Astrocyte of the spinal cord (primary cell): ENCODE measurements at places on chromosomes 6 and 20.

DNA sequence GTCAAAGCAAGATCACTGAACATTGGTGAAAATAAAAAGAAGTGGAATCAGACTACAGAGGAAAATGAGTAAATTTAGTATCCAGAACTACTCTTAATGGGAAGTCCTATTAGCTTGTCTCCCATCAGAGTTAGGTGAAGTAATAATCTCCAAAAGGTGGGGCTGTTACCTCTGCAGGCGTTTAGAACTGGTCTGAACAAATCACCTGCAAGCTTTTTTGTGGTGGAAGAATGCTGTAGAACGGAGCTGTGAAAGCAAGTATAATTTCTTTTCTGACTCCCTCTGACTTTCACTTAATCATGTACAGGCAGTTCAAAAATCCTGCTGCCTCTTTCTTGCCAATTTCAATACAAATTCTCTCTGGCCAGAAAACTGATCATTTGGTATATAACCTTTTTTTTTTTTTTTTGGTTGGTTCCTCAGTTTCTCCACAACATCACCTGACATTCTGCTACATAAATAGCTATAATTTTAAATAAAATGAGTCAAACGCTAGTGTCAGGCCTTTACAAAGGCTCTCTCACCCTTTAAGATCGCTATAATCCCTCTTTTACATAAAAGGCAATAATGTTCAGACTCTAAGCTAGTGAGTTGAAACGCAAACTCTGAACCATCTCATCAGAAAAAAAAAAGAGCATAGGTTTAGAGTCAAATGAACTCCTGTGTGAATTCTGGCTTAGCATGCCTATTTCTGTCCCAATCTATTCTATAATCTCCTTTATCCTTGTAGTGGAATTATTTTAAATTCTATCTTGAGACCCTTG, 38.8 kb downstream of the CITED2 start:
- no peak for DNase-seq

DNA sequence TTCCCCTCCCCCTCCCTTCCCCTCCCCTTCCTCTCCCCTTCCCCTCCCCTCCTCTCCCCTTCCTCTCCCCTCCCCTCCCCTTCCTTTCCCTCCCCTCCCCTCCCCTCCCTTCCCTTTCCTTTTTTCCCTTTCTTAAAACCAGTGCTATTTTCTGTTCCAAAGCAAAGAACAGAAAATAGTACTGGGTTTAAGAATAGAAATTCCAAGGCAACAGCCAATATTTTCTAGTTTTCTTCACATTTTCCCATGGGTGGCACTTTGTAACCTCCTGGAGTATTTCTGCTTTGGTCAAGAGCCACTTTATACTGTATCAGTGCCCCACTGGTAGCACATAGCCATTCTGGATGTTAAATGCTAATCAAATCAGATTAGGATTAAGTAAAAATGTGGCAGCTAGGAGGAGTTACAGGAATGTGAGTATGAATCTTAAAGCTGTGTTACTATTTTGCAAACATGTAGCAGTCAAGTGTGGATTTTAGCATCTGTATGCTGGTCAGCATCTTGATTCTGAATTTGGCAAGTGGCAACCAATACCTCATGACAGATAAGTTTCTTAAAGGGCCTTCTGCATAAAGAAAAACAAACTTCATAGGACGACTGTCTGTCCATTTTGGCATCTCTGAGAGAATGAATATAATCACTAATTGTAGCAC, 126.4 kb downstream of the CEP57L1 start:
- no peak for DNase-seq

DNA sequence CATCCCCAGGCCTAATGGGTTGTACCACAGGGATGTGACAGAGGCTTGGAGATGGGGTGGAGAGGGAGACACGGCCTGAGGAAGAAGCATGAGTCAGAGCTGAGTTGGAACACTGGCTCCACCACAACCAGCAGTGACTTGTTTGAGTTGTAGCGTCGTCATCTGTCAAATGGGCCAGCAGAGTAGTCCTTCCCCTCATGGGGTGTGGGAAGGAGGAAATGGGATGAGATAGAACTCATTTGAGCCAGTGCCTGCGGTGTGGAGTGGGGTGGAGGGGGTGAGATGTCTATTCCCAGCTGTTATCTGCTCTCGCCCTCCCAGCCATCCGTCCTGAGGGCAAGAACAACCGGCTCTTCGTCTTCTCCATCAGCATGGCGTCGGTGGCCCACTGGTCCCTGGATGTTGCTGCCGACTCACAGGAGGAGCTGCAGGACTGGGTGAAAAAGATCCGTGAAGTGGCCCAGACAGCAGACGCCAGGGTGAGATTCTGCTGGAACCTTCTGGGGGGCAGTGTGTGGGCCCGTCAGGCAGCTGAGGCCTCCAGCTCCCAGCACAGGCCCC, 32.5 kb downstream of the PLCG1 start:
- DNase-seq, result peak; percentile 57

GRCh38 chr20:40565001-40565681, 123.9 kb downstream of the MAFB start:
- DNase-seq, result peak; percentile 89

- DNase-seq, result no peak
These were observed 395.7 kb upstream of the MAP3K7 start for GRCh38 chr6:90982581-90982980.

GRCh38 chr6:111118826-111119225, 31.5 kb downstream of the SLC16A10 start:
- no peak for DNase-seq

GRCh38 chr6:45988635-45989034, 27.0 kb downstream of the CLIC5 start:
- no peak for DNase-seq

DNA sequence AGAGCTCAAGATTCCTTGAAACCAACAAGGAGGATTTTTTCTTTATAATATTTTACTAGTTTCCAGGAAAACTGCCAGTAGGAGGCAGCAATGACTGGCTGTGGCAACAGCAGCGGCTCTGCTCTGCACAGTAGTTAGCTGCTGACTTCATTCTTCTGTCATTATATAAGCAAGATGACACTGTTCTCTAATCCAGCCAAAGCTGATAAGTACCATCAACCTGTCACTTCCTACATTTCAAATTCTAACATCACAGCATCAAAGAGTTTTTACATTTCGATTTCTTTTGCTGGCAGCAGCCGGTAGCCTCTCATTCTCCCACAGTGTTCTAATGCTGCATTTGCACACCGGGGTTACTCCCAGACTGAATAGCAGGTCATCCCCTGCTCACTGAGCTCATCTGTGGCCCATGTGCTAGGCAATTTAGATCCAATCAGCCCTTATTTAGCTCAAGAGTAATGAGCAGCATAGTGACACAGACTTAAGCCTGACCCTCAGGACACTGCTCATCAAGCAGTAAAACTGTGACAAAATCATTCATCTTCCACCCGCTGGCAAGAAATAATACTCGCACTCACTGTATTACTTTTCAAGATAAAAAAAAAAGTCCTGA, 67.8 kb downstream of the MMS22L start:
- peak; percentile 80 for DNase-seq

DNA sequence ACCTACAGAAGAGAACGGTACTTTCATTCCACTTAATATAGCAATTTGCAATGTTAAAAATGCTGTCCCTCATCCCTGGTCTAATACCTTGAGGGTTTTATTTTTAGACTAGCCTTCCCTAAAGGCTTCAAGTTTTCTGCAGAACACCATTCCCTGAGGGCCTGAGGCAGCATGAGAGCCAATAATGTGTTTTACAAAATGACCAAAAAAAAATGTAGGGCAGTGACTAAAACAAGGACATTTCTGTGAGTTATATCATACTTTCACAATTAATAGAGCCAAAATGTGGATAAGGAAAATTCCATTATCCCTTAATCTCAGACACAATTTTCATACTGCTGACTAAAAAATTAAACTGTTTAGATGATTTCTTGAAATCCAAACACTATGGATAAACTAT, 22.7 kb downstream of the GPR63 start:
- DNase-seq, result no peak

GRCh38 chr6:5136851-5137250, 51.7 kb downstream of the PPP1R3G start:
- no peak for DNase-seq

- DNase-seq, result peak; percentile 24
These were observed 34.6 kb upstream of the TMEM244 start for GRCh38 chr6:129895692-129896091.

- DNase-seq, result no peak
These were observed 8.5 kb downstream of the CD164 start for GRCh38 chr6:109373762-109374161.
